ENCODE measurements at places on chromosomes 13 and 19.

DNA sequence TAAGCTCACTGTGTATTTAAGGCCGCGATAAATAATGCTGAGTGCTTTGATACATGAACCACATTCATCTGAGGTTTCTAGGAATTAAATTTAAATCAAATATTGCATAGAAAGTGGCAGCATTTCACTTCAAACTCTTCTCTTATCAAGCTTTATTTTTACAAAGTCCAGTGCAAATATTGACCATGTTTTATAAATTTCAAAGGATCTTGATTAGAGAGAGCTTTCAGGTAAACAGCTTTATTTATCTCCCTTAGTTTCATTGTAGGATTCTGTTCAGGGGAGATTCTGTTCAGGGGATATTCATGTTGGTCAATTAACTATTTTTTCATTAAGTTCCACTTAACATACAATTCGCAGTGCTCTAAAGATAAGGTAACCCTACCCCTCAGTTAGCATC is 249.7 kb upstream of the IRS2 start:
- no peak for DNase-seq

- DNase-seq, result no peak
Observed at GRCh38 chr19:54035215-54036178, 28.2 kb downstream of the VSTM1 start.

- no peak for DNase-seq
Observed at GRCh38 chr13:79775830-79776229, 294.9 kb downstream of the NDFIP2 start.

DNA sequence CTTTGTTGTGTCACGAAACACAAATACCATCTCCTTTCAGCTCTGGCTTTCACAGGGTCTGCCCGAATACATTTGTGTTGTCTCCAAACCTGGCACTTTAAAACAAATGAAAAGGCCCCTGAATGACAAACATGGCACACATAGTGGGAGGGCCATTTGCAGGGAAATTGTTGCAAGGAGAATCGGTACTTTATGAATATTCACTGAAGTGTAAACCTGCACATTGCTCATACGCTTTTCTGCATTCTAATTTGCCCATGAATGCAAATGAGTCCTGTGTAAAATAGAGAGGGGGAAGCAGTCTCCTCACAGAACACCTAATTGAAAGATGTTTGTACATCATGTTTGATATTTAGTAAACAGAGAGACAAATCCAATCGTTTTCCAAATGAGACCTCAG is 82.7 kb upstream of the PCDH8 start:
- no peak for DNase-seq

Data from stimulated activated CD4-positive, alpha-beta T cell treated with anti-CD3 and anti-CD28 coated beads, TNF-alpha, amount 100 ng/mL, for 1 hour (primary cell).